Testis (tissue), 5 donors: ENCODE measurements at places on chromosomes 16 and 17.

GRCh38 chr17:75133001-75133400, 1.5 kb upstream of the NT5C start:
- H3K4me1 ChIP-seq = peaks cover 27% of the 10 kb centered on the region
- H3K27me3 ChIP-seq = no peaks in the 10 kb centered on the region
- no peak for DNase-seq

DNA sequence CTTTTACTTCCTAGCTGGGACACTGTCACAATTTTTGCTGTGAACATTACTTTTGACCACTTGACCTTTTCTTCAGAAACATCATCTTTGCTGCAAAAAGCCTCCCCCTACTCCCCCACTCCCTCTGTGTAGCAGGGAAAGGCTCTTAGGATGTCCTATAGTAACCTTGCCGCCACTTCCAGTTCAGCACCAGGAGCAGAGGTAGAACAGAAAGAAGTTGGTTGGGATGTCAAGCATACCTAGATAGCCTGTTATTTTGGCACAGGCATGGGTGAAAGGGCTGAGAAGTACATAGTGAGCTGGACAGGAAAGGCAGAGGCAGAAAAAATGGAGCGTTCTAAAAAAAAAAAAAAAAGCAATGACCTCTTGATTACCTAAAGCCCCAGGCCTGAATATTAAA, 31.3 kb downstream of the SMIM36 start:
- H3K27ac ChIP-seq = no peak overlapping the region
- DNase-seq = peak; percentile 22
- H3K4me3 ChIP-seq = no peak overlapping the region

- H3K36me3 ChIP-seq = no peaks in the 10 kb centered on the region
- H3K4me3 ChIP-seq = peak overlapping the region; percentile 4
- DNase-seq = peak; percentile 42
- H3K27me3 ChIP-seq = no peaks in the 10 kb centered on the region
Measured at GRCh38 chr17:1907909-1908698, 78.3 kb downstream of the RPA1 start.

DNA sequence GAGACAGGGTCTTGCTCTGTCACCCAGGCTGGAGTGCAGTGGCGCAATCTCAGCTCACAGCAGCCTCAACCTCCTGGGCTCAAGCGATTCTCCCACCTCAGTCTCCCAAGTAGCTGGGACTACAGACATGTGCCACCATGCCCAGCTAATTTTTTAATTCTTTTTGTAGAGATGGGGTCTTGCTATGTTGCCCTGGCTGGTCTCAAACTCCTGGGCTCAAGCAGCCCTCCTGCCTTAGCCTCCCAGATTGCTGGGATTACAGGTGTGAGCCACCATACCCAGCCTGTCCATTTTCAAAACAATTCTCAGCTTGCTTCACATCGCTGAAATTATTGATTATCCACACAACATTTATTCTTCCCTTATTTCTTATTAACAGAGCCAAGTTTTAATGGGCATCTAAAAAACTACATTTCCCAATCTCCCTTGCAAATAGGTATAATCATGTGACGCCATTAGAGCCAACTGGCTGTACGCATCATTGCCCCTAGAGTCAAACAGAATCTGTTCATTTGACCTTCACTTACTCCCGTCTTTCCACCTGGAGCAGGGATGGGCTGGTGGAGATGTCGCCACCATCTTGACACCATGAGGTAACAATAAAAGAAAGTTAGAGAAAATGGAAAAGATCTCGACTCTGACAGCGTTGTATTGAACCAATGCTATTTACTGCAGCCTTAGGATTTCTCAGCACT, 148.0 kb upstream of the FOXF1 start:
- H3K4me1 ChIP-seq = no peaks in the 10 kb centered on the region
- H3K27ac ChIP-seq = no peak overlapping the region
- H3K27me3 ChIP-seq = no peaks in the 10 kb centered on the region
- H3K36me3 ChIP-seq = no peaks in the 10 kb centered on the region
- DNase-seq = no peak

- DNase-seq = no peak
- H3K4me3 ChIP-seq = no peak overlapping the region
Measured at GRCh38 chr17:46176975-46177374, 16.3 kb downstream of the KANSL1 start.

GRCh38 chr17:67911059-67911782, 85.0 kb downstream of the C17orf58 start:
- H3K27me3 ChIP-seq = no peaks in the 10 kb centered on the region
- no peaks in the 10 kb centered on the region for H3K4me1 ChIP-seq

DNA sequence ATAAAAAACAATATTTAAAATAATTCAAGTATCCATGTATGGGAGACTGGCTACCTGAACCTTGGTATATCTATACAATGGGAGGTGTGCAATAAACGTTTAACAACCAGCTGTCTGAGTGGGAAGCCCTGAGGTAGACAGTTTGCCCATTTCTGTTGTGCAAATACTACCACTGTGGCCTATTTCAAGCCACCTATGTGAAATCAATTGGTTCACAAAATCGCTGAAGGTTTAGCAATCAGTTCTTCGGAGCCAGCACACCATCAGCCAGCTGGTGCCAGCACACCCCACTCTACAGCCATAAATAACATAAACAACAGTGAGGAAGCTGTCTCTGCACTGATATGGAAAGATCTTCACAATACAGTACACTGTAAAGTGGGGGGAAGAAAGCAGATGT, 46.7 kb upstream of the KDM8 start:
- H3K4me3 ChIP-seq = no peak overlapping the region
- H3K36me3 ChIP-seq = no peaks in the 10 kb centered on the region
- no peaks in the 10 kb centered on the region for H3K4me1 ChIP-seq
- DNase-seq = no peak
